ENCODE measurements at places on chromosomes 3 and 15.

DNA sequence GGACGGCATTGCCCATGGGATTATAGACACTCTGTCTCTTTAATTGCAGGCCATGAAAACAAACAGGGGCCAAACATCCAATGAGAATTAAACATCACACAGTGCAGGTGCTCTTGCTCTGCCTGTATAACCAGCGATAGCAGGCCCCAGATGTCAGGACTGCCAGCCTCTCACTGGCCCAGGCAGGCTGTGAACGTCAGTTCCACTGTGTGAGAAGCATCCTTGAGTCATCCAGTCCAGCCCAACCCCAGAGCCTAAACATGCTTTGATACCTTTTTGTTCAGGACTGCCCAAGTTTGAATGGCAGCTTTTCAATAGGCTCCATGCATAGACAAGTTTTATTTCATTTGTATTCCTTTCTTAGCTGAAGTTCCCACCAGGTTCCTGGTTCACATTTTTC lies 189.8 kb downstream of the SLCO3A1 start:
- DNase-seq: no peak

DNA sequence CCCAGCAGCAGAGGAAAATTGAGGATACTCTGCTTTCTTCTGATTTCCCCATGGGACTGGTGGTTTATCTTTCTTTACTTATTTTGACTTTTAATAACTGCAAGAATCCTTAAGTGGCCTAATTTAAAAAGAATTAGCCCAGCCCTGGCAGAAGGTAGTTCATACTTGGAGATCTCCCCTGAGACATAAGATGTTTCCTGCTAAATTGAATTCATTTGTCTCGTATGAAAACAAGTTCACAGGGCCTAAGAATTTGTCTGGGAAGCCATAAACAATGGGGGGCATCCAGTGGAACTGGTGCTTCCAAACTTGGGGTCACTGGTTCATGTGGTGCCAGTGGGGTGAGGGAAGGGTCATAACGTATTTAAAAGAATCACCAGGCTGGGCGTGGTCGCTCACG lies 283.1 kb upstream of the RASGRP1 start:
- no peak for DNase-seq

DNA sequence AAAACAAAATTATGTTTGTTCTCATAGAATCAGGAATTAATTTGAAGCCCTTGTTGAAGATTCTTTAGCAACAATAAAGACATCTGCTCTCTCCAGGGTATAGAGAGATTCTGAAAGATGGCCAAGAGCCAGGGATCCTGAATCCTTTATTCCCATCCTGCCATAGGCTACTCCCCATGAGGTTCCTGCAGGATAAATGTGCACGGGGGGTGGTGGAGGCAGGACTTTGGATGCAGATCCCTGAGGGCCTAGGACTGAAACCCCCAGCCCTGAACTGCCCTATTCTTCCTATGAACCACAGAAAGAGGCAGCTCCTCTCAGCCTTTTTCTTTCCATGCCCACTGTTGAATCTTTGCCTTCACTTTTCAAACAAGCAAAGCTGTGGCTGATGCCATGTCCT lies 17.1 kb downstream of the TMEM108 start:
- DNase-seq: peak; percentile 73

DNA sequence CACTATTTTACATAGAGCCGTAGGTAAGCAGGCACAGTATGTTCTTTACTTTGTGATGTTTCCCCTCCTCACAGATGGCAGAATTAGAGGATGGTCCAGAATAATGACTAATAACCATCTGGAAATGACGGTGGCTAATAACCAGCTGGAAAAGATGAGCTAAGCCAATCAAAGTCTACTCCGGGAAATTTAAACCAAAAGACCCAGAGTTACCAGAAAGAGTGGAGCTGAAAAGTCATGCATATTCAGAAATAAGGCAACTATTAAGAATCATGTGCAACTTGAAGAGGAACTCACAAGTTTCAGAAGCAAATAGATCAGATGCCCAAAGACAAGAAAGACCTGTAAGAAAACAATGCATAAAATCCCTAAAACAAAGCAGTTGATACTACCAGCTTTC lies 33.6 kb downstream of the DMXL2 start:
- no peak for DNase-seq

DNA sequence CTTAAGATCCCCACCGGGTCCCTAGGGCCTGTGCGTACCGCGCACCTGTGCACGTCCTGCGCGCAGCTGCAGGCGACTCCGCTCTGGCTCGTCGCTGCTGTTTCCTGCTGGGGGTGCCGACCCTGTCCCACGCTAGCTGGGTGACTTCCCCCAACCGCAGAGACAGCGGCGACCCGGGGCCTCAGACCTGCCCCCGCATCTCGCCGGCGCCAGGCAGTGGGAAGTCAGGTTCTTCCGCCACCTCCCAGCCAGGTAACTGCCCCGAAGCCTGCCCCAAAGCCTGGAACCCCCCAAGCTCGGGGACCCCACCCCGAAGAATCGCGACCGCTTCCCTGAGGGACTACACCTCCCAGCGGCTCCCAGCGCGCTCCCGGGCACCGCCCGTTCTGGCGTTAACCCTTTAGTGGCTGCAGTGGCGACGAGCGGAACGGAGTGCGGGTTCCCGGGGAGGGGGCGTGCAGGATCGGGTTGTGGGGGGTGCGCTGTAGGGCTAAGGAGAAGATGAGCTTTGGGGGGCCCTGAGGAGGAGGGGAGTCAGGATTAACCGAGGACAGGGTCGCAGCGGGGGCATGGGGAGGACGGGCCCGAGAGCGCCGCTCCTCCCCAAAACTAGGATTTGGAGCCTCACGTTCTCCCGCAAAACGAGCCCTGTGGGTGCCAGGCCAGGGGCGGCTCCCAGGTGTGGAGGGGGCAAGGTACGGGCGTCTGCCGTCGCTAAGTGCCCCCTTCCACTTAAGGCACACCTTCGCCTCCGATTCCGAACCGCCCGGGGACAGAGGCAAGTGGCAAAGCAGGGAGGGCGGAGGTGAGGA lies 589 bp downstream of the NEIL1 start:
- DNase-seq: no peak

DNA sequence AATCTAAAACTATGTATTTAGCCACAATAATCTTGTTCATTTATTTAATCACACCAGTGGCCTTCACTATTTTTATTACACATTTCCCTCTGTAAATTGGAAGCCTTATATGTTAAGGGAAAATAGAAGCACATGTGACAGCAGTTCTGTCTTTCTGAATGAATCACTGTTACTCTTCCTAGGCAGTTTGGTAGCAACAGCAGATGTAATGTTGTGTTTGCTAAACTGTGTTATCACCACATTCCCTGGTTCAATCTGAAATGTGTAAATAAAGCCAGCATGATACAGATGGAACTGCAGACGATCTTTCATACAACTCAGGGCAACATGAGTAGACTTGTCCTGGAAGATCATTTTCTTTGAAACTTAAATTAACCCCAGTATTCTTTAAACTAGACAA lies 220.1 kb downstream of the MCTP2 start:
- no peak for DNase-seq

GRCh38 chr15:85024509-85025336 lies 43.1 kb downstream of the PDE8A start:
- no peak for DNase-seq

GRCh38 chr15:40867199-40867598 lies 6.8 kb downstream of the RHOV start:
- DNase-seq: no peak
